DMS79 treated with DMSO at 0.1 percent for 48 hours (cell line): ENCODE measurements at places on chromosomes 4 and X.

GRCh38 chrX:110440016-110440805, 81.6 kb downstream of the RTL9 start:
- DNase-seq = no peak

DNA sequence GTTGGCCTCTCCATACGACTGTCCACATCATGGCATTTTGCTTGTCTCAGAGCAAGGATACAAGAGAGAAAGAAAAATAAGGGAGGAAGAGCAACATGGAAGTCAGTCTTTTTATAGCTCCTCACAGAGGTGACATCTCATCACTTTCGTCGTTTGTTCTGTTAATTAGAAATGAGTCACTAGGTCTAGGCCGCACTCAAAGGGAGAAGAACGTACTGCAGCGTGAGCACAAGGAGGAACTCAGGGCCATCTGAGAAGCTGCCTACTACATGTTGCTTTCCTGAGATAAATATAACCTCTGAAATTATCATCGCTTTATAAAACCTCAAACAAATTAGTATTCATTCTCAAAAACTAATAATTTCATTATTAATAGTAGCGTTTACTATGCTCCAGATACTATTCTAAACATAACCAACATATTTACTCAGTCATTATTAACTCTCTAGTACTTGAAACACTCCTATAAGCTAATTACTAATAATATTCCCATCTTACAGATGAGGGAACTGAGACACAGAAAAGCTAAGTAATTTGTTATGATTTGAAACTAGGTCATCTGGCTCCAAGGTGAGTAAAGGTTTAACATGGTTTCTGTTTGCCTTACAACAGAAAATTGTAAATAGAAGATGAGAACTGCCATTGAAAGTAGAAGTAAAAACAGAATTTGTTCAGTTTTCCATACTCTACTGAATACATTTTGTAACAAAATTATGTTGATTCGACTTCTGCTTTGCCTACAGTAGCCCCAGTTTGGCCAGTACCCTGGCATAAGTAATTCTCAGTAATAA, 213.2 kb upstream of the UGT8 start:
- DNase-seq = no peak

GRCh38 chrX:16855363-16856075, 14.6 kb downstream of the RBBP7 start:
- DNase-seq = no peak

- no peak for DNase-seq
Observed at GRCh38 chrX:94722578-94722977, 1048.6 kb downstream of the FAM133A start.

- DNase-seq = no peak
Observed at GRCh38 chrX:140440876-140441275, 64.0 kb downstream of the SOX3 start.

DNA sequence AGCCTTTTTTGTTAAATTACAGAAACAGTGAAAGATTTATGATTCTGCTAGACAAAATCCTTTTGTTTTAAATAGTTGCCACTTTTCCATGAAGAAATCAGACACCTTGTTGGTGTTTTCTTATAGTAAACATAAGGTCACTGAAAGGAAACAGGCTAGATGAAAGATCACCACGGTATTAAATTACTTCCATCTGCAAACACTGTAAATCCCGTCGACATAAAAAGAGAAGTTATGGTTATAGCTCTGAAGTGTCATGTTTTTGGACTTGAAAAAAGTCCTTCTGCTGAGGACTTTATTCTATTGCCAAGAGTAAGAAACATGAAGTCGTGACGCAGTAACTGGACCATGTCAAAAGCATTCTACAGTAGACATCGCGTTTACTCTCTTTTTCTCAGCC, 567.6 kb upstream of the SLIT2 start:
- no peak for DNase-seq

DNA sequence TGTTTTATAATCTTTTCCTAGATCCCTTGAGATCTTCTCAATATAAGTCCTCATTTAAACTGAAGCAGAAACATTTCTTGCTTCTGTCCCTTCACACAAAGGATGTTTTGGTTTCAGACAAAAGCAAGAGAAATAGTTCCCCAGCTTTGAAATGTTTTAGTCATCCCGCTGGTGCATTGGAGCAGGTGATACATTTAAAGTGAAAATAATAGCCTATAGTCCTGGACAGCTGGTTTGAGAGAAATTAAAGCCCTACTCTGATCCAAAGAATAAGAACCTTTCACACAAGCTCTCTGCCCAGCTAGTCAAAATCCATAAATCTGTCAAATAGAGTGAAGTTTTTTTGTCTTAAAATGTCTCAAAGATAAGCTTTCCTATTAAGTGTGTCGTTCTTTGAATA, 79.4 kb downstream of the LUZP4 start:
- no peak for DNase-seq

GRCh38 chrX:19677121-19677520, 161.8 kb upstream of the MAP3K15 start:
- DNase-seq = no peak

DNA sequence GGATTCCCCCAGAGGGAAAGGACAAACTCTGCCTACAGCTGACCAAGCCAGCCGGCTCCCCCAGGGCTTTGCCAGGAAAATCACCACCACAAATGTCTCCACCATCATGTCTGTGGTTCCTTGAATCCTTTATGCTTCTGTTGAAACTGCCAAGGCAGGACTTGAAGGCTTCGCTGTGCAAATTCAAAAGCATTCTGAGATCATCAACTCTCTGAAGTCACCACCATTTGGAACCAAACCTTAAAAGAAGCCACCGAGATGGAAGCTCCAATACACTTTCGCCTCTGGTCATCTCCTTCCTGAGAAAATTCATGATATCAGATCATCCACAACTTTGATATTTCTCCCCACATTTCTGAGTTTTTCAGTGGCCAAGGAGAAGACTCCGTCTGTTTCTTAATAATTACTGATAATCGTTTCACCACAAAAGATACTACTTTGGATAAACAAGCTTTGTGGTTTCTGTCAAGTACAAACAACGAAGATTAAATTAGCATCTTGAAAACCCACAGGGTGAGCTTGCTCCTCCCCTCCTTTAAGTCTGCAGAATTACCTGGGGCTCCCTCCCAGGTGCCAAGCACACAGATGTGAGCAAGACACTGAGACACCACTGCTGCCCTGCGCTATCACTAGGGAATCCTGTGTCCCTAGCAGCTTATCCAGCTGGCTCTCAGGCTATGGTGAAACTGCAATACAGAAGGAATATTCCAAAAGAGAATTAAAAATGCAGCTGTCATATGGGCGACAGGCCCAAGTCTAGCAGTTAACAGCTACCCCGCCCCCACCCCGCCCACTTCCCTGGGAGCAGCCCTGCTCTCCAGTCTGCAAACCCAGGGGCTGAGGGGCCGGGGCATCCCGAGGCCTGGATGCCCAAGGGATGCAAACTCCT, 125.0 kb upstream of the TBL1X start:
- DNase-seq = no peak

DNA sequence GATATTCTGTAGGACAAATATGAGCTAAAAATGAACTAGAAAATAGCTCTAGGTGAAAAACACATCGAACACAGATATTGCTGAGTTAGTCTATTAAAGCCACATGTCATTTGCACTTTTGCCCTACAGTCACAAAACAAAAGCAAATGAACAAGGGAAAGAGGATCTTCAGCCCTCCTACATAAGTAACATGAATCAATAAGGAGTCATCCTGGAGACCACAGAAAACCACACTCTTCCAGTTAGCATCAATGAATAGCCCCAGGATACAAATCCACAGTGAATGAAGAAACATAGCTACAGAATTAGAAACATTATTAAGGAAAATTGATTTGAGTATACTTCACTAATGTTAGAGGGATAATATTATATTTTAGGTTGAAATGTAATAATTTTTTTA, 311.4 kb downstream of the MAPK10 start:
- DNase-seq = no peak

DNA sequence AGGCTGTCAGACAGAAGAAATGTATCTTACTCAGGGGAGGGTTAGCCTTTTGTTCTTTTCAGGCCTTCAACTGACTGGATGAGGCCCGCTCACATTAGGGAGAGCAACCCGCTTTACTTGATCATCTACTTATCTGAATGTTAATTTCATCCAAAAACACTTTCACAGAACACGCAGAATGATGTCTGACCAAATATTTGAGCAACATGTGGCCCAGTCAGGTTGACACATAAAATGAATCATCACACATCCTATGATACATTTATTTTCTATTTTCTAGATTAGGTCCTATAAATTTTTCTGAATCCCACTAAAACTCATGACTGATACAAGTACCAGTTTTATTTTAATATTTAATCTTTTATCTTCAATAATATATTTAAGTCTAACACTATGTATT, 260.3 kb downstream of the IL15 start:
- DNase-seq = no peak

DNA sequence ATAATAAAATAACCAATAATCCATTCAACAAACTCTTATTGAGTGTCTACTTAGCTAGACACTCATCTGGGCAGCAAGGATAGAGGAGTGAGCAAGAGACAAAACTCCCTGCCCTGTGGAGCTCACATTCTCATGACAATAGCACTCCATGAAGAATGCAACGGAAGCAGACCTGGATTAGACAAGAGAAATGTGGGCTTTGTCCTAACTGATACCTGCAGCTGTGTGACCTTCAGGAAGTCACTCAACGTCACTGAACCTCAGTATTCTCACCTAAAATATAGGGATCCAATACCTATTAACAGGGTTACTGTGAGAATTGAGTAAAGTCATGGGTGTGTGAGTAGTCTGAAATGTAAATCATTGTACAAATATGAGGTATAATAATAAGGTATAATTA, 61.2 kb downstream of the NDNF start:
- no peak for DNase-seq

DNA sequence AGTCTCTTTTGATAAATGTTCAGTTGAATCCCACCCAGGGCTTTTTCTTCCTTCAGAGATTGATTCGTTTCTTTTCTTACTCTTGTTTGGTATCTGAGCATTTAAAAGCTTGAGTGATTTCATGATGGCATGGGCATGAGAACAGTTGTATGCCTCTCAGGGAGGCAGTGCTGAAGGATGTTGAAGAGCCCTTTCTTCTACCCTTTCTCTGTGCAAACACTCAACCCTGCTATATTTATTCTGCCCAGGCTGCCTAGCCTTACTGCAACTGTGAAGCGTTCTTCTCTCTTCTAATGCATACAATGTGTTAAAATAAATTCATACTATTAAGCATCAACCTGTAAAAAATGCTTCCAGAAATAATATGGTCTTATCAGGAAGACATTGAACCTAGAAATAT, 367.6 kb upstream of the LCORL start:
- no peak for DNase-seq

DNA sequence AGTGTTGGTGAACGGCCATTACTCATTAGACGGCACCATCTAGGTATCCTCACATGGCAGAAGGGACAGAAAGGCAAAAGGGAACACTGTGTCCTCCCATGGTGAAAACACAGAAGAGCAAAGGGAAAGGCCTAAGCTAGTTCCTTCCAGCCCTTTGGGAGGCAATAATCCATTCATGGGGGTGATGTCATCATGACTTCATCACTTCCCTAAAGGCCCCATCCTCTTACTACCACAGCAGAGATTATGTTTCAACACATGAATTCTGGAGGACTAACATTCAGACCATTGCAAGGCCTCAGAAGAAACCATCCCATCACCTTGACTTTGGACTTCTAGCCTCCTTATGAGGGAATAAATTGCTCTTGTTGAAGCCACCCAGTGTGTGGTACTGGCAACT, 238.2 kb downstream of the MGST2 start:
- no peak for DNase-seq

GRCh38 chrX:24395775-24396174, 35.3 kb downstream of the SUPT20HL1 start:
- peak; percentile 16 for DNase-seq

DNA sequence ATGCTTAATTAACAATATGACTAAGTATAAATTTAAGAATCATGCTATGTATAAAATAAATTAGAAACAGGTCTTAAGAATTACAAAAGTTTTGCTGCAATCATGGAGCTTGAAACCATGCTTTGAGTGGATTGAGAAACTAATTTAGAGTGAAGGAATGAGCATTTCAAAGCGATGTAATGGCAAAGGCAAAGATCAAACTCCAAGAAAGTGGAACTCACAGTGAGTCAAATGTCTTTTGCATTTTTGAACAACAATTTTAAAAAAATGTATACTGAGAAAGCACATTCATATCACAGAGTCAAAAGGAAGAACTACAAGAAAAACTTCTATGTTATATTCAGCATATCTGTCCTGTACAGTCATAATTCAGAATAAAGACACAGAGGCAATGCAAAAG, 6.6 kb downstream of the GPRIN3 start:
- no peak for DNase-seq

- no peak for DNase-seq
Observed at GRCh38 chr4:163484906-163485305, 9.6 kb upstream of the TMA16 start.

- no peak for DNase-seq
Observed at GRCh38 chrX:11272863-11273262, 20.4 kb upstream of the AMELX start.

- DNase-seq = peak; percentile 30
Observed at GRCh38 chrX:19799319-19800182, 87.8 kb downstream of the SH3KBP1 start.

- no peak for DNase-seq
Observed at GRCh38 chrX:71107762-71108360, 1.3 kb upstream of the CXorf65 start.

GRCh38 chr4:107034091-107034995, 1.8 kb downstream of the DKK2 start:
- no peak for DNase-seq

DNA sequence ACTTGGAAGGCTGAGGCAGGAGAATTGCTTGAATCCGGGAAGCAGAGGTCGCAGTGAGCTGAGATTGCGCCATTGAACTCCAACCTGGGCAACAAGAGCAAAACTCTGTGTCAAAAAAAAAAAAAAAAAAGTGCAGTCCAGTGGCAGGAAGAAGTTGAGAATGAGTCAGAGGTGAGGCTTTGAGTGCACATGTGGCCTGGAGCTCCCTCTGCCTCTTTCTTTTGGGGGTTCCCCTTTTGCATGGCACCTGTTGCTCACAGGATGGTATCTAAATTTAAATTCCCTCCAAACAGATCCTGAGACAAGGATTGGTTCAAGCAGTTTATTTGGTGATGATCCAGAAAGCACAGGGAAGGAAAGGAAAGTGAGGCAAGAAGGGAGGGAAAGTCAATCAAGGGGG, 151.4 kb upstream of the STX18 start:
- no peak for DNase-seq

DNA sequence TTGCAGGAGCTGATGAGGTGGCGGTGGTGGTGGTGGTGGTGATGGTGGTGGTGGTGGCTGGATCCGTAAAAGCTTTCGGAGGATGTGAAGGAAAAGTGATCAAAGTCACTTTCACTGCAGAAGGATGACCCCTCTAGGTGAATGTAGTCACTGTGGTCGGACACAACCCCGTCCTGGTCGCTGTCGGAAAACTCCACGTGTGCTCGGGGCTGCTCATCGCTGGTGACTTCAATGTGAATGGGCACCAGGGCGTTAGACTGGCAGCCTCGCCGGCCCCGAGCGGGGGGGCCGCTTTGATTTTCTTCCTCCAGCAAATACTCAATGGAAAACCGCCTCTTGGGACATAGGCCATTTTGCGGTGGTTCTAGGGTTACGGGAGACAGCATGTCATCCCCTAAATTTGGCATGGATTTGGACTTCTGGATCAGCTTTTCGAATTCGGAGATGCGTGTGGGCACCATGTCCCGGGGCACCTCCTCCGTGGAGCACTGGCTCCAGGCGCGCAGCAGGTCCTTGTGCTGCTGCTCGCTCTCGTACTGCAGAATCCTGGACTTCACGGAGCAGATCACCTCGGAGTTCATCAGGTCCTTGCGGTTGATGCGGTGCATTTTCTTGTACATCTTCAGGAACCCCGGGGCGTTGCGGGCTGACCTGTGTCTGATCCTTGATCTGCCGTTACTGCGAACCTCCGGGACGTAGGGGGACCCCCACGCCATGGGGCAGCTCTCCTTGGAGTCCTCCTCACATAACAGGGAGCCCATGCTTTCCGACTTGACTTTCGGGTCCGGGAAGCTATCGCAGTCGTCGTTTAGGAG, 88.3 kb upstream of the PDLIM3 start:
- no peak for DNase-seq
